Brain pericyte (primary cell): ENCODE measurements at places on chromosomes 7 and 10.

DNA sequence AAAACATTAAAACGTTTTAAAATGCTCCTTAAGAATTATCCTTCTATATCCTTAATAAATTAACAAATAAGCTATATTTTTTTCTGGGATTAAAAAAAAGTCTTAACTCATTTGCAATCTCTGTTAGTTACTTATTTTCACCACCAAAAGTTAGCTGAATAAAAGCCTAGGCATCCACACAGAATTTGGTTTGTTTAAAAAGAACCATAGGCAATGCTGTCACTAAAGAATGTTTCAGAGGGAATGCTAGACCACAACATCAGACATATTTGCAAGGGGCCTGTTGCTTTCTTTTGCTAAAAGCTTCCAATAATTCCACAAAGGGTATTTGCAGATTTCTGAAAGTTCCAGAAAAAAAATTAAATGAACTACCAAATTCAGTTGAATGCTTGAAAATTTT lies 244.2 kb downstream of the POU6F2 start:
- DNase-seq = no peak

DNA sequence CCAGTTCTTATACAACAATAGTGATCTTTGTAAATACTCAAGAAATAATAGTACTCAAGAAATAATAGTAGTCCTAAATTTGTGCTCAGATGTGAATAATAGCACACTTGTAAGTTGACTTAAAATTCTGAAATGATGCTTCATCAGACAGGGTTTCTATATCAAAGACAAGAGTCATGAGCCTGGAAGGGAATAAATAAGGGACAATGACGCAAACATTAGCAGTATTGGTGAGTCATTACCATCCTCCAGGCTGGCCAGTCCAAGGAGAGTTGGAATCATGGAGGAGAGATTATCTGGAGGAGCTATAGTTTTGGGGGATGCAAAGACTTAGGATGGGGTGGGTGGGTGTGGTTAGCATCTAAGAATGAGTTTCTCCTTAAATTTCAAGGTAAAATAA lies 6.1 kb upstream of the SH3PXD2A start:
- DNase-seq = no peak

DNA sequence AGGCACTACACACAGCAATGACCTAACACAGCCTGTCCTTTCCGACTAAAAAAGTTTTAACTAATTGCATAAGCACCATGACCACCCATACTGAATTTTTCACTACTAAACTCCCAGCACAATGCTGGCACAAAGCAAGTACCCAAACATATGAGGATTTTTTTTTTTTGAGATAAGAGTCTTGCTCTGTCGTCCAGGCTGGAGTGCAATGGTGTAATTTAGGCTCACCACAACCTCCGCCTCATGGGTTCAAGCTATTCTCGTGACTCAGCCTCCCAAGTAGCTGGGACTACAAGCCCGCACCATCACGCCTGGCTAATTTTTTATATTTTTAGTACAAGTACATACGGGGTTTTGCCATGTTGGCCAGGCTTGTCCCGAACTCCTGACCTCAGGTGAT lies 5.1 kb downstream of the UBE2H start:
- DNase-seq = no peak

- DNase-seq = peak; percentile 86
Observed at GRCh38 chr7:151665368-151665767, 145.7 kb upstream of the RHEB start.

- DNase-seq = no peak
Observed at GRCh38 chr7:33089142-33089541, 20.1 kb downstream of the RP9 start.

DNA sequence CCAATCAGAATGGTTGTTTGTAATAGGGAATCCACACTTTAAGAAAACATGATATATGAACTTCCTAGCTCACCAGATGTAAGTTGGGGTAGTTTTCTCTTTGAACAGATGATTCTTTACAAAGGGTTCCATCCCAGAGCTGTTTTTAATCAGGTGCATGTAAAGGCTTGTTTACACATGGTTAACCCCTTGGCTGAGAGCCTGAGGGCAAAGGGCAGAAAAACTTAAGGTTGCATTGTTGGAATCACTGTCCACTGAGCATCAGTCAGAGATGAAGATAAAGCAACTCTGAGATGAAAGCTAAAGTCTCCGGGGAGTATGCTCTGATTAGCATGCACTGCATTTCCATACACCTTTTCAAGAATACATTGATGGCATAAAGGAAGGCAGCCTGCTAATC lies 518.2 kb downstream of the SORCS3 start:
- no peak for DNase-seq

DNA sequence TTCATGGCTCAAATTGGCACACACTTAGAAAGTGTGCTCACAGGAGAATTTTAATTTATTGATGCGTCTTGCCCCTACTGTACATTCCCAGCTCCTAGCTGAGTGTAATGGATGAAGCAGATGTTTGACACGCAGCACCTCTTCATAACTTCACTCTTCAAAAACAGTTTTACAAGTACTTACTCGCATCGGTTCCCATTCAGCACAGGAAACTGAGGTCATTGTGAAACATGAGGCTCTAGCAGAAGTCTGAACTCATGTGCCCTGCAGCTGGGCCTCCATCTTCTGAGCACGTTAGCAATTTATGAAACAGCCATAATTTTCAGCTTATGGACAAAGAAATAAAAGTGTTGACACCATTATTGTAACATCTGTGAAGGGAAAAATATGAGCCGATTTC lies 558.9 kb upstream of the MGMT start:
- no peak for DNase-seq

GRCh38 chr7:120740348-120740747 lies 117.6 kb downstream of the TSPAN12 start:
- peak; percentile 26 for DNase-seq

DNA sequence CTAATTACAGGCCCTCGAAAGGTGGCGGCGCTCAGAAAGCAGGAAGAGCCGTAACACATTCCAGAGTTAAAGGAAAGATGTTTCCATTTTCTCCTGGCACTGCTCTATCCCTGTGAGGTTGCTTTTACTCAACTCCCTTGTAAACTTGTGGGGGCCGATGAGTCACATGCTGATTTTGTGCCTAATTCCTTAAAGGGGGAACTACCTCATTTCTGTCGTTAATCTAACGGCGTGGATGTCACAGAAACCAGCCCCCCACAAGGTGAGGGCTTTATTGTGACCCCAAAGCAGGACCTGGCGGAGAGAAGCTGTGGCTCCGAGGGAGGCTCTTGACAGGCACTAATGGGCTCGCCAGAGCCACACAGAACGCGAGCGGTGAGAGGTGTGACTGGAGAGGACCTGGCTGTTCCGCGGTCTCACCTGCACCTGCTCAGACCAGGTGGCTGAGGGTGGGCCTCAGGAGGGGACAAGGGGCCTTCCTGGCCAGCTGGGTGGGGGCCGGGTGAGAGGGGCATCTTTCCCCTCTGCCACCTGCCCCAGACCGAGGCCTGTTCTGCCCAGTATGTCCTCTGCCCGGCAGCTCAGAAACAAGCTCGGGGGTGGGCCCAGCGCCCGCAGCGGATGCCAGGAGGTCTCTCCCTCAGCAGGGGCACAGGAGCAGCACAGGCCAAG lies 50.9 kb downstream of the CALML3 start:
- DNase-seq = no peak

DNA sequence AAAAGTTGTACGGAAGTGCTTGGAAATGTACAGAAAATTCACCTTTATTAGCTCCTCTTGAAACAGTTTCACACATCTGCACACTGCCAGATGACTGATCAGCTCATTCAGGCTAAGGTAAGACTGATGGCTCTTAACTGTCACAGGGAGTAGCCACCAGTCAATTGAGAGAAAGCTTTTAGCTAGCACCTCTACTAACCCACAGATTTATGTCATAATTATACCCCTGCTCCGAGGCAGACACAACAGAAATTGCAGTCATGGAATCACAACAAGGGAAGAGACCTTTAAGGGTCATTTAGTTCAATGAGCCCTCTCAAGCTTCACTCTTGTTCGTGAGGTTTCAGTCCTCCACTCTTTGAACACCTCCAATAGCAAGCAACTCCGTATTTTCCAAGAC lies 235.4 kb downstream of the TRIL start:
- DNase-seq = no peak

GRCh38 chr7:79980376-79980775 lies 154.3 kb upstream of the GNAI1 start:
- DNase-seq = no peak

GRCh38 chr7:47582764-47583738 lies 1.1 kb upstream of the TNS3 start:
- no peak for DNase-seq

DNA sequence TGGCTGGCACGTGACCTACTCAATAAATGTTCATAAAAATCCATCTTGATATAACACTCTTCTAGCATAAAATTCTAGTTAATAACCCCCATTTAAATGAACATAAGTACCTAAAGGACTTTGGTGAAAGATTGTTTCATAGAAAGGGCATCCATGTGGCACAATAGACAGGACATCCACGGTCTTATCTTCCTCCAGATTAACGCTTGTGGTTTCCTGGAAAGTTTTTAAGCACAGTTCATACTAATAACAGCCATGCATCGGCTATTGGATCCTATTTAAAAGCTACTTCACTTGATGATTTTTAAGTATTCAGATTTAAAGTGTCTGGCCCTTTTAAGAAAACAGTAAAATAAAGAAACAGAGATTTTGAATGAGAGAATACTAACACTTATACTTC lies 288.3 kb downstream of the AHR start:
- no peak for DNase-seq

GRCh38 chr10:130112821-130113220 lies 2.2 kb upstream of the C10orf143 start:
- no peak for DNase-seq

DNA sequence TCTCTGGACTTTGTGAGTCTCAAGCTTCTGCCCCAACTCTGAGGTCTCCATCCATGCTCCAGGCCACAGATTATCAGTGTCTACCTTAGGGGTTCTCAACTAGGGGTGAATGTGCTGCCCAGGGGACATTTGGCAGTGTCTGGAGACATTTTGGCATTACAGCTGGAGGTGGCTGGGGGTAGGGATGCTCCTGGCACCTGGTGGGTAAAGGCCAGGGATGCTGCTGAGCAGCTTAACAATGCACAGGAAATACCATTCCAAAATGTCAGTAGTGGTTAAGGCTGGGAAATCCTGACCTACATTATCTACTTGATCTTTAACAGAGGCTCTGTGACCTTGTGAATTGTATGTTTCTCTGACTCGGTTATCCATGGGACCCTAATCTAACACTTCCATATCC lies 67.3 kb upstream of the PALS2 start:
- no peak for DNase-seq

DNA sequence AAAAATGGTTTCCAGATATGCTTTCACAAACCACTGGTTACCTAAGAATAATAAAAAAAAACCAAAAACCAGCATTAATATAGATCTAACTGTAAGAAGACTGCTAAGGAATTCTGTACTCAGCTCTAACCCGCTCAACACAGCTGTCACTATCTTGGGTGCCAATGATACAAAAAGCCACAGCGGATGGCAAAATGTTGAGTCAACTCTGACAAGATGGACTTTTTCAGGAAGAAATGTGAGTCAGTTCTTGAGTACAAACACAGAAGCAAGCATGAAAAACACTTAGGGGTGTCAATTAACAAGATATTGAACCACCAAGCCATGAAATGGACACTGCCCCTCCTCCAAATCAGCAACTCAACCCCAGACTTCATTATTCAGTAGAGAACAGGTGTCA lies 55.0 kb downstream of the CTTNBP2 start:
- no peak for DNase-seq

DNA sequence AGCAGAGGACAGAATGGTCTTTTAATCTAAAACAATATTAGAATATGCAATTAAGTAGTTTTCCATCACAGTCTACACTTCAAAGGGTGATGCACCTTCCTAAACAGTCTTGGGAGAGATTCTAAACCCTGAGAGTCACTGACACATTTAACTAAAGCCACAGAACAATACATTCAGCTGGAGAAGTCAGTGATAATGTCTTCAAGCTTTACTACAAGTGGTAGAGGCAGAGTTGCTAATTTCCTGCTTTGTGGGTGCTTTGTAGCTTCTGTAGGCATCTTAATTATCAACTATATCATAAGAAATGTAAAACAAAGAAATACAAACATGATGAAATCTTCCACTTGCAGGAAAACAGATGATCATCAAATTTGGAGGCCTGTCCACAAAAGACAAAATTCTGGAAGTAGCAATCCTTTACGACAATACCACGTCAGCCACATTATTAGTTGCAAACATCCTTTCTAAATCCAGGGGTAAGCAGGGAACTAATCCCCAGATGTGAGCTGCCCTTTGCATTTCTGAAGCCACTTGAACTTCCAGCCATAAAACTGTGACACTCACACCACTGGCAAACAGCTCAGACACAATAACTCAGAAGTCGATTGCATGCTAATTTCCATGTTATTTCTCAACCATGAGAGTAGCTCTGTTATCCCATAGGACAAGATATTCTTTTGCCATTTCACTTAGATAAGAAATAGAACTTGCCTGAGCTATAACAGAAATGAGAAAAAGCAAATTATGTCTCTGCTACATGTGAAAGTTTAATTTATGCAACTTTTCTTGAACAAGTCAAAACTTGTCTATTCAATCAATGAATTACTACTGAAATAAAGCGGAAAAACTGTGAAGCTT lies 212.2 kb downstream of the FAM107B start:
- no peak for DNase-seq

GRCh38 chr10:131573707-131574106 lies 262.2 kb upstream of the TCERG1L start:
- DNase-seq = no peak

DNA sequence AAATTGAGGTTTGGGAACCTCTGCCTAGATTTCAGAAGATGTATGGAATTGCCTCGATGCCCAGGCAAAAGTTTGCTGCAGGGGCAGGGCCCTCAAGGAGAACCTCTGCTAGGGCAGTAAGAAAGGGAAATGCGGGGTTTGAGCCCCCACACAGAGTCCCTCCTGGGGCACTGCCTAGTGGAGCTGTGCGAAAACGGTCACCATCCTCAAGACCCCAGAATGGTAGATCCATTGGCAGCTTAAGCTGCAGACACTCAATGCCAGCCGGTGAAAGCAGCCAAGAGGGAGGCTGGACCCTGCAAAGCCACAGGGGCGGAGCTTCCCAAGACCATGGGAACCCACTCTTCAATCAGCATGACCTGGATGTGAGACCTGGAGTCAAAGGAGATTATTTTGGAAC lies 15.0 kb upstream of the TFEC start:
- DNase-seq = no peak

DNA sequence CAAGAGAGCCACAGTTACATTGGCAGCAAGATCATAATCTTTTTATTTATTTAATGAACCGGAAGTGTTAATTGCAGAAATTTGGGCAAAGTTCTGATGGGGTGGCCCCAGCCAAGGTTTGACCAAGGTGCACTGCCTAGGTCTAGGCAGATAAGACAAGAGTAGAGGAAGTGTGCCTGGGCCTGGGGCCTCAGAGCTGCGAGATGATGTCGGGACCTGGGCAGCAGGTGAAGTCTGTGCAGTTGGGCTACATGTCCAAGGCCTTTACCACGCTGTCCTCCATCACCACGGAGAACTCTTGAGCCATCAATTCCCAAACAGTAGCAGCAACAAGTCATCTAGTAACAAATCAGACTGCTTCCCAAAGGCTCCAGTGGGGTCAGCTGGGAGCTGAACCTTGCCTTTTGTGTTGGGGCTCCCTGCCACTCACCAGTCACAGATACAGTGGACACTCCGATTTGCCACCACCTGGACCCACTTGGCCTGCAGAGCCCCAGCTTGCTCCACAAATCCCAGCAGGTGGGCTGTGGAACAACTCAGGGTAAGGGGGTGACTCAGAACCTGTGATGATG lies 52.5 kb upstream of the COMTD1 start:
- DNase-seq = no peak
